ENCODE measurements at places on chromosomes 12 and 14.

GRCh38 chr14:103367995-103368394, 17.2 kb upstream of the MARK3 start:
- no peak for DNase-seq

- DNase-seq: no peak
These were observed 181.4 kb downstream of the EFCAB11 start for GRCh38 chr14:89773151-89773550.

DNA sequence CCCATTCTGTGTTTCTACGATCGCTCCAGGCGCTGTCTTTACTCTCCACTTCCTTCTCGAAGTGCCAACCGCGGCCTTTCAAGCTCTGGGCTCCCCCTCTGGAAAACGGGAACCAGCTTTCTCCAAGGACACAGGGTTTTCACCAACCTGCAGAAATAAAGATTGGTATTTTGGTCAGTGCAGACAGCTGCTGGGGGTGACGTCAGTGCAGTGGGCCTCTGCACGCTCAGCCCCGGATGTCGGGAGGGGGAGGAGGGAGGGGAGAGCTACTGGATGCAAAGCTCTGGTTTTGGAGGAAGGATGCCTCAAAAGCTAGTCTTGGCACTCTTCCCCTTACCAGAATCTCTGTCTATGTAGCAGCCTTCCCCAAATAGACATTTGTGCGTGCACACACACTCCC, 19.9 kb downstream of the HRK start:
- DNase-seq: no peak

GRCh38 chr12:117105902-117106301, 6.7 kb upstream of the TESC start:
- no peak for DNase-seq

DNA sequence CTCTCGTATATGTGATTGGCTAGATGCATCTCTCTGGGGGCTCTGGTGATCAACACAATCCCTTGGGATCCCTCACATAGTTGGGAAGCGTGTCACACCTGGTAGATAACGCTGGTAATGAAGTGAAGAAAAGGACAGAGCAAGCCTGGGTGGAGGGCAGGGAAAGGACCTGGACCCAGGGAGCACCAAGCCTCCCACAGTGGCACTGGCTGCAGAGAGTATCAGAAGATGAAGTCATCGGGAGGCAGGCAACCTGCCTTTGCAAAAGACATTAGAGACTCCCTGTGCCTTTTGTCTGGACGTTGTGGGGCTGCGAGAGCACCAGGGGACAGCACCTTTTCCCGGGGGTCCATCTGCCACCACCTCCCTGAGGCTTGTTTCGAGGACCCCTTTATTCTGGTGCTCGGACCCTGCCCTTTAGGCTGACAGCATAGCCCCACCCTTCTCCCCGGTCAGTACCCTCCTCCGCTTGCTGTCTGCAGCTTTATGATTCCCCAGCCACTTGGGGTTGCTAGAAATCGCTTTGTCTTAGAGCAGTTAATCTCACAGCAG, 116.4 kb downstream of the EML1 start:
- DNase-seq: no peak

DNA sequence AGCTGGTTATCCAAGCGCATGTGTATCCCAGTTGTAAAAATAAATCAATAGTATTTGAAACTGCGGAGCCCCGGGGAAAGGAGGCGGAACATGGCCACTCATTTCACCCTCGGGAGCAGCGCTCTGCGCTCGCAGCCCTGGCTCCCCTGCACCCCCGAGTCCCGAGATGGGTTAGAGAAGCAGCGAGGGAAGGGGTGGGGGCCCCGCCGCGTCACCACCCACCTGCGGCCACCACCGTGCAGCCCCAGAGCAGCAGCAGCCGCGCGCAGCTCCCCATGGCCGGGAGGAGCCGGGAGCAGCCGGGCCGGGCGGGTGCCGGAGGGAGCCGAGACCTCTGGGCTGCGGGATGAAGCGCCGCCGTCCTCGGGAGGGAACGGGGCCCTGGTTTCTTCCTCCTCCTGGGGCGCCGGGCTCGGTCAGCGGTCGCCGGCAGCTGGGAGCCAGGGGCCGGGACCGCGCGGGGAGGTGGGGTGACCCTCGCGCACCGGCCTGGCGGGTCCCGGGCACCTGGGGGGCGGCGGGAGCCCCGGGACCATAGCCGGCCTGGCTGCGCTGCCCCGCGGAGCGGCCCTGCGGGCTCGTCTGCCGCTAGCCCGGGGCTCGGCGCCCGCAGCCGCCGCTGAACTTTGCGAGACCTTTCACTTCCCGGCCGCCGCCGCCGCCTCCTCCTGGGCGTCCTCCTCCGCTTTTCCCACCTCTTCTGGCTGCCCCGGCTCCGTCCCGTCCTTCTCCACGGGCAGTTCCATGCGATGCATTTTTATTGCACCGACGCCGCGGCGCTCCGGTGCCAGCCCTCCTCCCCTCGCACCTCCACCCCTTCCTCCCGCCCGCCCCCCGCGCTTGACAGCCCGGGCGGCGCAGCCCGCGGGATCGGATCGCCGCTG, at the start of gene NTN4:
Gene NTN4 (minus strand): TSS at position 732 of the 884 bp plus-strand sequence. CDS start 455 bp downstream, at position 277.
- DNase-seq: no peak

DNA sequence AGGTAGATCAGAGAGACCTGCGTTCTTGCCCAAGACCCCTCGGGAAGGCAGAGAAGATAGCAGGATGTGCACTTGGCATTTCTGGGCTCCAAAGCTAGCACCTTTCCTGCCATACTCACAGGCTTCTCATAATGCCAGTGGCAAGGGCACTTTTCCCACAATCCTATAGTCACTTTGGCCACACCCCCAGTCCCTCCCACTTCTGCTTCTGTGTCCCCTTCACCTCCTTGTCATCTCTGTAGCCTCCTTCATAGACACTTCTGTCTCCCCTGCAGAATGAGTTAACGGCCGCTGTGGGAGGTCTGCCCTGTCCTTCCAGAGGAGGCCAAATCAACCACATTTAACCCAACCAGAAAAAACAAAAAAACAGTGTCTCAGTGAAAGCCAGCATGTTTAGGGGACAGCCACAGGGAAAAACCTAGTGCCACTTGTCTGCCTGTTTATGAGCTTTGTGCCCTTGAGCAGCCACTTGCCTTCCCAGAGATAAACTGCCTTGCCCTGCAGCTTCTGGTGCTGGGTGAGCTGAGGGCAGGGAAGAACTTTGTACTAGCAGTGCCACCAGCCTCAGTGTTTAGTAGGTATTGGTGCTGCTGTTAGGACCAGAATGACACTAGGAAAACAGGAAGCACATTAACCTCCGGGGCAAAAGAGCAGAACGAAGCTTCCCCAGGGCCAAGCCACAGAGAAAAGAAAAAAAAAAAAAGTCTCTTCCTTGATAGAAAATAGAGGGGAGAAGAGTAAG, 193.0 kb upstream of the PWP1 start:
- no peak for DNase-seq

Measured in activated T-cell treated with anti-CD3 and anti-CD28 coated beads for 1 hour (primary cell).